Naive B cell (primary cell): ENCODE measurements at places on chromosomes 1 and 21. TPM values are rescaled to one million over a fixed set of nuclear protein-coding genes. Genes with fewer than 3 reads are reported as not detected.

- no peak for DNase-seq
Observed at GRCh38 chr1:165287329-165287728, 69.2 kb downstream of the LMX1A start.

- no peak for DNase-seq
Observed at GRCh38 chr1:228979774-228980173, 244.5 kb downstream of the RHOU start.

DNA sequence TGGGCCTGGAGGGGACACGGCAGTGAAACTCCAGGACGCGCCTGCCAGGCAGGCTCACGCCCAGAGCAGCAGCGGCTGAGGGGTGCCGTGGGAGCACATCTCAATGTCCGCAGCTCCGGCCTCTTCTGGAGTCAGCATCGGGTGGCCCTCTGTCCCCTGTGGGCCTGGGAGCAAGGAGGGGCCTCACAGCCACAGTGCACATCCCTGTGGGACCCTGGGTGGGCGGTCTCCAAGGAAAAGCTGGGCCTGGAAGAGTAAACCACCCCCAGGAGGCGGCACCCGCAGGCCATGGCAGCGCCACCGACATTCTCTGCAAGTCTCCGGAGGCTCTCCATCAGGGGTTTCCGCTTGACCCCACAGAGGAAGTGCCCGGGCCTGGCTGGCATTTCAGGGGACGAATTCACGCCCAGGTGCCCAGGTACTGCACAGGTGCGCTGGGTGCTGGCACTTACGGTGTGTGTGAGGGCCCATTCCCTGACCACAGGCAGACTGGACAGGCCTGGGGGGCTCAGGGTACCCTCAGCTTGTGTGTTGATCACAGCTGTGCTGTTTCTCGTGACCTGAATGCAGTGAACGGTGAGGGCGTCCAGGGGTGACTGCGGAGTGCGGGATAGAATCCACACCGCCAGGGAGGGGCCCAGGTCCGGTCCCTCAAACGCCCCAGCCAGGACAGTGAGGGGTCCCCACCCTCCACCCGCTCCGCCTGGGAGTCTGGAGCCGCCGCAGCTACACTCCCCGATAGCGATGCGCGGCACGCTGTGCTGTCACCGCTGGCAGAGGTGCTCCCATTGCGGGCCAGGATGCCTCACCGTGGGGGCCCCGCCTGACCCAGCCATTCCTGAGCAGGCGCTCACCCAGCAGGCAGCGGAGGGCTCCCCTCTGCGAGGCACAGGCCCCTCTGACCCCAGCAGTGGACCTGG is 16.6 kb upstream of the RNF223 start:
- DNase-seq: no peak

- DNase-seq: no peak
Observed at GRCh38 chr1:31308036-31308435, 11.2 kb downstream of the ZCCHC17 start.

LIPI gene
- not detected for polyA plus RNA-seq

LRRC71 gene
- polyA plus RNA-seq: not detected

SMIM34 gene
- not detected for polyA plus RNA-seq
